ENCODE measurements at places on chromosomes 6 and 20. TPM values are rescaled to one million over a fixed set of nuclear protein-coding genes. Genes with fewer than 3 reads are reported as not detected.

The LIN28B gene
- not detected for total RNA-seq

The GCNT2 gene
- total RNA-seq: 1.4 TPM

GRCh38 chr6:53175027-53175426, 26.4 kb upstream of the GCM1 start:
- H3K4me1 ChIP-seq: peaks cover 9% of the 10 kb centered on the region
- no peaks in the 10 kb centered on the region for H3K36me3 ChIP-seq
- H3K4me3 ChIP-seq: no peak overlapping the region
- no peaks in the 10 kb centered on the region for H3K27me3 ChIP-seq
- no peak for DNase-seq

DNA sequence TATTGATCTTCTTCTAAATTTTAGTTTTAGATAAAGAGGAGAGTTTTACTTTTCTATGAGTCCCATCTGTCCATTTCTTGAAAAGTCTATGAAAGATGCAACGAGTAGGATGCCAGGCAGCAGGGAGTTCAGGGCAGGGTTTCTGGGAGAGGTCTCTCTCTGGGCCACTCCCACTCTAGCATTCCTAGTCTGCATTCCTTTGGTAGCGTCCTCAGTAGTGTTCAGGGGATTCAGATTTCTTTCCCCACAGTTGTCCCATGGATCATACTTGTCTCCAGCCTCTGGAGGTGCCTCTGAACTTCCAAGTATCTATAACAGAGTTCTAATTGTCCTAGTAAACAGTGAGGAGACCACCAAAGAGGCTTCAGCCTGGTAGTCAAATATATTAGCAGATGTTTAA, 225.3 kb downstream of the RIMS1 start:
- no peaks in the 10 kb centered on the region for H3K4me1 ChIP-seq
- no peaks in the 10 kb centered on the region for H3K27me3 ChIP-seq
- DNase-seq: no peak
- H3K27ac ChIP-seq: no peak overlapping the region
- no peaks in the 10 kb centered on the region for H3K36me3 ChIP-seq

GRCh38 chr6:18503593-18504231, 116.6 kb downstream of the RNF144B start:
- no peaks in the 10 kb centered on the region for H3K36me3 ChIP-seq
- H3K4me1 ChIP-seq: no peaks in the 10 kb centered on the region
- no peak overlapping the region for H3K27ac ChIP-seq
- no peak overlapping the region for H3K4me3 ChIP-seq
- no peaks in the 10 kb centered on the region for H3K27me3 ChIP-seq
- DNase-seq: peak; percentile 56
